Activated CD4-positive, alpha-beta memory T cell treated with anti-CD3 and anti-CD28 coated beads, Interleukin-2, amount 10 ng/mL, durations not matched to agents 7 days and 5 days (primary cell): ENCODE measurements at places on chromosomes 12 and 14.

DNA sequence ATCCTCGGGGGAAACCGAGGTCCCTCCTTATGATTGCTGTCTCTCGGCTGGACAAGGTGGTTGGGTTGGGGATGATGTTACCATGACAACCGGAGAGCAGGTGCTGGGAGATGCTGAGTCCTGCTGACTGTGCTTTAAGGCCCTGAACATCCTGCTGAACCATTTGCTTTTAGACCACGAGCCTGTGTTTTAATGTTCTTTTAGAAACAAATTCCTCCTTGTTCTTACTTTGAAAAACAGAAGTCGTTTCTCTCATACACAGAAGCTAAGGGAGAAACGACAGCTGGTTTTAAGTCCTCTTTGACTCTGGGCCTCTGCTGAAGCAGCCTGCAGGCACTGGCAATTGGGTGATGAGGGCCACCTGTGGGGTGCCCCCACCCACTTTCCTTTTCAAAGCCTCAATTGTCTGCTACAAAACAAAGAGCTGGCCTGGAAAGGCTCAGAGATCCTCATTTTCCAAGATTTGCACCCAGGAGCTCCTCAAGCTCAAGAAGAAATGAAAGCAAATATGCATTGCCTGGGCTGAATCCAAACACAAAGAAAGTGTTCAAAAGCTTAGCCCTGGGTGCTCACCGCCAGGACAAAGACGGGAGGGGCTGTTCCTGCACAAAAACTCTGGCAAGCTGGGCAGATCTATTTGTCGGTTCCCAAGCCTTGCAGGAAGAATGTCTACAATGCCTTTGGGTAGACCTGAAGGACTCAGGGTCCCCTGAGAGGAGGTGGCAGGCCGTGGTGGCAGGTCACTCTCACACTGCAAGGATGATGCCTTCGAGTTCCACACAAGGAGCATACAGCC, 90.0 kb upstream of the CLMN start:
- H3K27ac ChIP-seq = no peak overlapping the region
- no peaks in the 10 kb centered on the region for H3K4me1 ChIP-seq
- H3K27me3 ChIP-seq = no peaks in the 10 kb centered on the region

- H3K27ac ChIP-seq = no peak overlapping the region
- H3K27me3 ChIP-seq = no peaks in the 10 kb centered on the region
- H3K36me3 ChIP-seq = no peaks in the 10 kb centered on the region
- no peaks in the 10 kb centered on the region for H3K4me1 ChIP-seq
- no peak overlapping the region for H3K4me3 ChIP-seq
These were observed 153.0 kb upstream of the BMP4 start for GRCh38 chr14:54109521-54110120.

DNA sequence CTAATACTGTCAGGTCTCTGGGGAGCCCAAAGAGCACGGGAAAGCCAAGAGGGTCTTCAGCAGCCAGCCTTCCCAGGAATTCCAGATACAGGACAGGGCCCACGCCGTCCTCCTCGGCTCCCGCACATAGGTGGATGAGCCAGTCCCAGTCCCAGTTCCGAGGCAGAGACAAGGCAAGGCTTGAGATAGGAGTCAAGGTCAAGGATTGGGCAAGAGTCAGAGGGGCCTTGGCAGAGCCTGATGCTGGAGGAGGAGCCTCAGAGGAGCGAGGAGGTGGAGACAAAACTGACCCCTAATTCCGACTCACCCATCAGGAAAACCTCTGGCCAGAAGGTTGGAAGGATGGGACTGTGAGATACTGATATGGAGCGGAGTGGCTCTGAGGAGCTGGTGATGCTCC, 21.0 kb downstream of the KRT80 start:
- no peak overlapping the region for H3K4me3 ChIP-seq
- DNase-seq = no peak
- H3K4me1 ChIP-seq = peaks cover 11% of the 10 kb centered on the region
- H3K27ac ChIP-seq = no peak overlapping the region
- H3K36me3 ChIP-seq = no peaks in the 10 kb centered on the region

DNA sequence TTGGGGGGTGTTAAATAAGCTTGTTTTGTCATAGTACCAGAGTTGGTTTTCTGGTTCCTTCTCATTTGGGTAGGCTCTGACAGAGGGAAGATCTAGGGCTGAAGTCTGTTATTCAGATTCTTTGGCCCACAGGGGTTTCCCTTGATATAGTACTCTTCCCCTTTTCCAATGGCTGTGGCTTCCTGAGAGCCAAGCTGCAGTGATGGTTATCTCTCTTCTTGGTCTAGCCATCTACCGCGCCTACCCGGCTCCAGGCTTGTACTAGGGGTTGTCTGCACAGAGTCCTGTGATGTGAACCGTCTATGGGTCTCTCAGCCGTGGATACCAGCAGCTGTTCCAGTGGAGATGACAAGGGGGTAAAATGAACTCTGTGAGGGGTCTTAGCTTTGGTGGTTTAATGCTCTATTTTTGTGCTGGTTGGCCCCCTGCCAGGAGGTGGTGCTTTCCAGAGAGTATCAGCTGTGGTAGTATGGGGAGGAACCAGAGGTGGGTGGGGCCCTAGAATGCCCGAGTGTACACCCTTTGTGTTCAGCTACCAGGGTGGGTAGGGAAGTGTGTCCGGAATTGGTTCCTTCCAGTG, 209.7 kb downstream of the GPHN start:
- H3K27me3 ChIP-seq = no peaks in the 10 kb centered on the region
- peaks cover 20% of the 10 kb centered on the region for H3K36me3 ChIP-seq
- H3K27ac ChIP-seq = no peak overlapping the region
- no peak overlapping the region for H3K4me3 ChIP-seq

GRCh38 chr14:72932893-72933292, 6.6 kb downstream of the DCAF4 start:
- H3K27ac ChIP-seq = no peak overlapping the region
- no peak for DNase-seq
- no peak overlapping the region for H3K4me3 ChIP-seq
- no peaks in the 10 kb centered on the region for H3K27me3 ChIP-seq

GRCh38 chr14:92928258-92928629, 5.3 kb downstream of the CHGA start:
- H3K27ac ChIP-seq = no peak overlapping the region
- H3K27me3 ChIP-seq = peaks cover 12% of the 10 kb centered on the region
- H3K36me3 ChIP-seq = no peaks in the 10 kb centered on the region
- no peak for DNase-seq
- no peaks in the 10 kb centered on the region for H3K4me1 ChIP-seq

- peaks cover 23% of the 10 kb centered on the region for H3K27me3 ChIP-seq
- no peak for DNase-seq
- H3K4me3 ChIP-seq = no peak overlapping the region
These were observed 150.9 kb downstream of the EMP1 start for GRCh38 chr12:13347241-13348043.

DNA sequence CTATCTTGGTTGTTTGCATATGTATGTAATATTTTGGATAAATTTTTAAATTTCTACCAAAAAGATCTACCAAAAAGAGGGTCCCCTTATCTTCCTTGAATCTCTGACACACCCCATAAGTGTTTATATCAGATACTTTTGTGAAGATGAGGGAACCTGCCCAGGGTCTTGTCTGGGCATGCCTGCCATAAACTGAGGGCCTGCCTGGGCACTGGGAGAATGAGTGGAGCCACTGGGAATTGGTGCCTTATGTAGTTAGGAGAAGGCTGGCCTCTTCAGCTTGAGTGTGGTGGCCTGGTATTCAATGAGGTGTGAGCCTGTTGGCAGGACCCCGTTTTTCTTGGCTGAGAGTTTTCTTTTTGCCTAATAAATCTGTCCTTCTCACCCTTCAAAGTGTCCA, 46.5 kb downstream of the OR9K2 start:
- no peaks in the 10 kb centered on the region for H3K4me1 ChIP-seq
- no peaks in the 10 kb centered on the region for H3K36me3 ChIP-seq
- H3K27ac ChIP-seq = no peak overlapping the region
- H3K27me3 ChIP-seq = peaks cover 14% of the 10 kb centered on the region

- H3K27ac ChIP-seq = no peak overlapping the region
- H3K4me1 ChIP-seq = peaks cover 7% of the 10 kb centered on the region
- H3K4me3 ChIP-seq = no peak overlapping the region
- DNase-seq = no peak
These were observed 35.1 kb downstream of the NRDE2 start for GRCh38 chr14:90296641-90297040.

DNA sequence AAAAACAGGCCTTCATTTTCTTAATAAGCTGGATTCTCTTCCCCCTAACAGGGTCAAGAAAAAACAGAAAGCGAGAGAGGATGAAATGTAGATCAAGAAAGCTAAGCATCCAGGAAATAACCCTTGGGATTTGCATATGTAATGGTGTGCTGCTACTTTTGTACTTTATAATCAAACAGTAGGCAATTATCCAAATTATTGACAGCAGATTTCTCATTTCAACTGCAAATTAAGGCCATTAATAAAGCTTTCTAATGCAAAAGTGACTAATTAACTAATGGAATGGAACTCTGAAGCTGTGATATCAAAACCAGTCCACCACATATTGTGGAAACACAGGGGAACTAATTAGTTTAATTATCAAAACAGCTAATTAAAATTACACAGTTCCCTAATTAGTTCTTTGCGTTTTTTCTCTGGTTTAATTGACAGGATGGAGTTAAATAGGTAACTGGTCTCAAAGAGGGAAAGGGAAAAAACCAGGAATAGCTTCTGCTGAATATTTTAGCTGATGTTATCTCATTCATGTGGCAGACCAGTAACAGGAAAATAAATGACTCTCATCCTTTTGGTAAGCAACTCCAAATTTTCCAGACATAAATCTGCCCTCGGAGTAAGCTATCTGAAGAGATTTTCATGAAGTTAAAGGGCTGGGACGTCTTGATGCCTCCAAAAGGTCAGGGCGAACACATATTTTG, 182.7 kb upstream of the LMO3 start:
- no peaks in the 10 kb centered on the region for H3K4me1 ChIP-seq
- no peak overlapping the region for H3K27ac ChIP-seq
- no peak for DNase-seq
- no peaks in the 10 kb centered on the region for H3K27me3 ChIP-seq
- H3K36me3 ChIP-seq = no peaks in the 10 kb centered on the region

DNA sequence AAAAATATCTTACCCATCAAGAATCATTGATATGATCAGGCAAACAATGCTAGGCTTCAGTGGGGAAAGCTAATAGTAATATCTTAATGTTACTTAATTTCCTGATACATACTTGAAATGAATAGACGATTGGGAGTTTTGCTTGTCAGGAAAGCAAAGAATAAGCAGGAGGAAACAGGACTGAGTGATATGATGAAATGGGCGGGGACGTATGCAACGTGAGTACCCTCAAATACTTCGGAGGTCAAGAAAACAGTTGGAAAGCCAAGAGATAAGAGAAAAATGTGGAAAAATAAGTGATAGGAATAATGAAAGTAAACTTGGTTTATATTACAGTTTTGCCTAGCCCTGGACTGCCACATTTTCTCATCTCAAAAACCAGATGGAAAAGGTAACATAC, 49.2 kb downstream of the METTL25 start:
- no peaks in the 10 kb centered on the region for H3K27me3 ChIP-seq
- H3K4me3 ChIP-seq = no peak overlapping the region
- H3K27ac ChIP-seq = no peak overlapping the region
- H3K4me1 ChIP-seq = no peaks in the 10 kb centered on the region

DNA sequence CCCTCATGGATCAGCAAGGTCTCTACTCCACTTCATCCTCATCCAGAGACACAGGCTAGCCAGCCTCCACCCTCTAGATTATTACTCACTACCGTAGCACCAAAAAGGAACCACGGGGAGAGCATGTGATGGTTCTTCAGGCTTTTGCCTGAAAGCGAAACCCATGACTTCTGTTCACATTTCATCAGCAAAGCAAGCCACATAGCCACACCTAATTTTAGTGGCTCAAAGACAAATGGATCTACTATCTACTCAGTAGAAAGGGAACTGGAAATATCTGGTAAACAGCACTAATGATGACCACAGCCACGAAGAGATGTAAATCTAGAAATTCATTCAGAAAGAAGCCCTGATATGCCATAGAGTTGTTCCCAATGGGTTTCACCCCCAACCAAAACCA, 51.4 kb downstream of the VCPKMT start:
- H3K27me3 ChIP-seq = no peaks in the 10 kb centered on the region
- DNase-seq = peak; percentile 81
- H3K27ac ChIP-seq = peak overlapping the region; percentile 100
- H3K4me3 ChIP-seq = peak overlapping the region; percentile 15
- H3K4me1 ChIP-seq = peaks cover 74% of the 10 kb centered on the region
- H3K36me3 ChIP-seq = peaks cover 27% of the 10 kb centered on the region

DNA sequence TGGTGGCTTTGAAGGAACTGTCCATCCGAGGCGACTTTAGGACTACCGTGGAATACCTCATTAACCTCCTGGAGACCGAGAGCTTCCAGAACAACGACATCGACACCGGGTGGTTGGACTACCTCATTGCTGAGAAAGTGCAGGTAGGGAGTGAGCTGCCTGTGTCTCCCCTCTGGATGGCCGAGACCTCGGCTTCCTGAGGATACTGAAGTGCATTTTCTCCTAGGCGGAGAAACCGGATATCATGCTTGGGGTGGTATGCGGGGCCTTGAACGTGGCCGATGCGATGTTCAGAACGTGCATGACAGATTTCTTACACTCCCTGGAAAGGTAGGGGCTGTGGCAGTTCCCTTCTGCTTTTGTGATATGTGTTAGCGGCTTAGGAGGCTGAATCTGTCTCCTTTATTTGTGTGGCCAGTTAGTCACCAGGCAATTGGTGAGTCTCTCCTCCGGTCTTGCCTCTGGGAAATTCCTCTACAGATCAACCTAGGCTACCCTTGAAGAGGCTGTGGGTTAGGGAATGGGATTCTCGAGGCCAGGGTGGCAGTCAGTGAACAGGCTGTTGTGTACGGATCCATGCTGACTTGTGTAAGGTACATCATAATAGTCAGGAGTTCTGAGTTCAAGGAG, 75.3 kb downstream of the ACACB start:
- DNase-seq = no peak
- H3K4me1 ChIP-seq = no peaks in the 10 kb centered on the region
- H3K27ac ChIP-seq = no peak overlapping the region
- H3K4me3 ChIP-seq = no peak overlapping the region

- H3K36me3 ChIP-seq = no peaks in the 10 kb centered on the region
- DNase-seq = no peak
- peaks cover 19% of the 10 kb centered on the region for H3K4me1 ChIP-seq
- H3K27ac ChIP-seq = no peak overlapping the region
- peaks cover 5% of the 10 kb centered on the region for H3K27me3 ChIP-seq
These were observed 1.7 kb downstream of the KRT79 start for GRCh38 chr12:52832451-52832850.

DNA sequence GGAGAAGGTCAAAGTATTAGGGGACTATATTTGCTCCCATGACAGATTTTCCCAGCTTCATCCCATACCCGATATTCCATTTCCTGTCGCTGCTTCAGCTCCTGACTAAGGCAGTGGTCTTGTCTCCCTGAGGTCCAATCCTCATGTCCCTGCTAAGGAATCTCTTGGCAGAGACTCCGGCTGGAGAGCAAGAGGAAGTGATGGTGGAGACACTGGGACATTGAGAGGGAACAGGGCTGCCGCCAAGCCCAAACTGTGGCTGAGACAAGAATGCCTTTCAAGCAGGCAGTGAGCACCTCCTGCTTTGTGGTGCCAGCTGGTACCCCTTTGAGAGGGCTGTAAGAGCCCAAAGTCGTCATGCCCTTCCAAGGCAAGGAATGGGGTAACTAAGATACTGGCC, 5.5 kb downstream of the SP7 start:
- peaks cover 8% of the 10 kb centered on the region for H3K4me1 ChIP-seq
- H3K27me3 ChIP-seq = peaks cover 47% of the 10 kb centered on the region
- H3K36me3 ChIP-seq = no peaks in the 10 kb centered on the region
- H3K27ac ChIP-seq = no peak overlapping the region
